Cortex of kidney (tissue), 1 donor: ENCODE measurements at places on chromosomes 4 and X.

DNA sequence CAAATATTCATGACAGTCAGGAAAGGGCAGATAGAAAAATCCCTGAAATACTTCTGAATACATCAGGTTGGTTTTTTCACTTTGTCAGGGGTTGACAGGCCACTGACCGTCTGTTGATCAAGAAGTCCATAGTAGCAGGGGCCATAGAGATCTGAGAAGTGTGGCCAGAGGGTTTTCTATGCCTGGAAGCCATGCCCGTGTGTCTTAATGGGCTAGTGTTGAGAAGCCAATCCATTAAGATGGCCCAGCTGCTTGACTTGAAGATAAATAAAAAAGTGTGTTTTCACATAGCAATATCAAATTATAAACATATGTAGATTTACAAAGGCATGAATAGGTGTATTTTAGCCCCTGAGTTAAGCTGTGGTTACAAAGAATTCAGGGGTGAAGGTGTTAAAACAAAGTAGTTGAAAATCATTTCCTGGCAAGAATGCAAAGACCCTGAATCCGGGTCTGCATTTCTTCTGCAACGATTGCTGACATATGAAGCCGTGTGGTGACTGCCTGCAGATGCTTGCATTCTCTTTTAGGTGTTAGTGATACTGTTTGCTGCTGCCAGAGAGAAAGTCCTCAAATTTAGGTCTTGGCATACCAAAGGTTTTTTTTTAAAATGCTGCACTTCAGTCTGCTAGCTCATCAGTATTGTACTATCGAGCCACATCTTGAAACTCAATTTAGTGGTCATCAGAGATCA is 9.3 kb upstream of the LIMCH1 start:
- DNase-seq = no peak

DNA sequence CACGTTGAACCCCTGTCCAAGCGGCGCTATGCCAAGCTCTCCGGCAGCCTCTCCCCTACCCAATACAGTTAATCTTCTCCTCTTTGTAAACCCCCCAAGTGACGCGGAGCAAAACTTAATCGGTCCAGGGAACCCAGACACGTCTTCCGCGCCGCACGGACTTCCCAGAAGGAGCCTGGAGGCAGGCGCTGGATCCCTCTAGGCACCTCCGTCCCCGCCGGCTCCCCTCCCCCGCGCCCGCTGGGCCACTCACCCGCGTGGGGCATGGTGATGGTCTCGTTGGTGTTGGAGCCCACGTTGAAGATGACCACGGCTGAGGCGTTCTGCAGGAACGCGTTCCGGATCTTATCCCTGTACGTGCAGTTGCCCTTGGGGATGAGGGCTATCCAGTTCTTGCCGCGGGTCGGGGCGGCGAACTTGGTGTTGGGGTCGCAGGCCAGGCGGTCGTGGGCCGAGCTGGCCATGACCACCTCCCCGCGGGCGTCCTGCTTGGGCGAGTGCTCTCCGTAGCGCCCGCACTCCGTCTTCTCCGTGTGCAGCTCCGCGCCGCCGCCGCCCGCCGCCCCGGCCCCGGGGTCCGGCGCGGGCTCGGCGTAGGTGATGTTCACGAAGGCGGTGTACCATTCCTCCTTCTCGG is 1.1 kb downstream of the RNF150 start:
- no peak for DNase-seq

- DNase-seq = no peak
Observed at GRCh38 chr4:52263607-52264006, 212.5 kb downstream of the SPATA18 start.

GRCh38 chr4:145734031-145734430 is 54.1 kb downstream of the C4orf51 start:
- DNase-seq = no peak

- DNase-seq = no peak
Observed at GRCh38 chrX:150564838-150565237, 3.6 kb upstream of the MTM1 start.

- no peak for DNase-seq
Observed at GRCh38 chr4:23775694-23776093, 114.2 kb downstream of the PPARGC1A start.

DNA sequence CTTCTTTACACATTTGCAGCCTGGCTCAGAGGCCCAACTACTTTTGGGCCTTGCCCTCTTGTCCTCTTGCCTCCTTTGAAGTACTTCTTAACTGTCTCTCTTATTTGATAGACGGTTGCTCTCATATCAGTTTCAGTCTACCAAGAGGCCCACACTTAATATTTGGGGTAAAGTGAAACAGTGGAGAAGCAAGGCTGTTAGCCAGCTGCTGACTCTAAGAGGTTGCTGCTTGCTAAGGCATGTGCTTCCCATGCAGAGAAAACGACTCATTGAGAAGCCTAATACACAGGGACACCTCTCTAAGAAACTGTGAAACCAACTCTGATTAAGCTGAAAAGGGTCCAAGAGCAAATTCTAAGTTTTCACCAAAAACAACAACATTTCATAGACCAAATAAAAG is 94.6 kb downstream of the PPP3CA start:
- no peak for DNase-seq

DNA sequence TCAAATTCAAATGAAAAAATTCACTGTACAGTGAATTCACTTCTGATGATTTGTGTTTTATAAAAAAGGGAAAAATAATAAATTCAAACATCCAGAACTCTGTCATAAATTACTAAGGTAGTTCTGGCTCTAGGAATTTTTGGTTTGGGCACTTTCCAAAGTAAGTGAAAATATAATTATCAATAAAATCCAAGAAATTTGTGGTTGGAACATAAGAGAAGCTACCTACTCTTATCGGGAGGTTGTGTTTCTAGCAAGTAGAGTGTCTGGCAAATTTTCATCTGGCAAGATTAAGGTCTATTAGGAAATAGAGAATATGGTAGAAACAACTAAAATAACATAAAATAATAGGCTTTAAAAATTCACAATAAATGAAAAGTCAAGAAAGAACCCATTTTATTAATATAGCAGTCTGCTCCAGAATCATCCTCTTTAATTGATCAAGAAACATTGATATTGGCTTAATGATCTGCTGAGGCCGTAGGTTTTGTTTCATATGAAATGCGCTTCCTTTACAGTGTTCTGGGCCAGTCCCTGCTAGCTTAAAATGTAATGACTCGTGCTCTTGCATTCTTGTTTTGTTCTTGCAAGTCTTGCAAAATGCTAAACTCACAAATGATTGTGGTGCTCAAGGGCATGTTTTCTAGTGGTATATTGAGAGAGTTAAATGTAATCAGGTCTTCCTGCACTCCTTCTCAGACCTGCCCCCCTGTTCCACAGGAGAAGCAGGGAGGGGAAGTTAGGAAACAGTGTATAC is 331.4 kb downstream of the RAPGEF2 start:
- no peak for DNase-seq

- DNase-seq = no peak
Observed at GRCh38 chr4:173319696-173320095, 14.5 kb downstream of the HMGB2 start.

DNA sequence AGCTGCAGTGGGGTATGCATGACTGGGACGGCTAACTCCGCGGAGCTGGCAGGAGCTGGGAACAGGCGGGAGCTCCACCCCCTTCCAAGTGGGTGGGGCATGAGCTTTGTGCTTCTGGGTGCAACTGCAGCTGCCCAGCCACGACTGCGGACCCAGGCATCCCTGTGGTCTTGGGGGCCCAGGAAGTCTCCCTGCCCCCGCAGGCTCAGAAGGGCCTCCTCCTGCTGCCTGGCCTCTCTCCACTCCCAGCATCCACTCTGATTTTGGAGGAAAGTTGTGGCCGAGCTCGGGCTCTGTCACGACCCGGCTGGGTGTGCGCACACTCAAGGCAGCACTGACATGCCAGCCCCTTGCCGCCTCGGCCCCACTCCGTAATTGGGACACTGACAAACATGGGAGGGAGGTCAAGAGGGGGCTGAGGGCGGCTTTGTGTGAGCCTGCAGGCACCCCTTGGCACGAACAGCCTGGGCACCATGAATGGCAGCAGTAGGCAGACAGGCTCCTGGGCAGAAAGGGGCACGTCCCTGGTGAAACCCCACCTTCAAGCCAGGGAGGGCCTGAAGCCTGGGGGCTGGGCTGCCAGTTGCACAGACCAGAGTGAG is 822.6 kb downstream of the GLUD2 start:
- no peak for DNase-seq

DNA sequence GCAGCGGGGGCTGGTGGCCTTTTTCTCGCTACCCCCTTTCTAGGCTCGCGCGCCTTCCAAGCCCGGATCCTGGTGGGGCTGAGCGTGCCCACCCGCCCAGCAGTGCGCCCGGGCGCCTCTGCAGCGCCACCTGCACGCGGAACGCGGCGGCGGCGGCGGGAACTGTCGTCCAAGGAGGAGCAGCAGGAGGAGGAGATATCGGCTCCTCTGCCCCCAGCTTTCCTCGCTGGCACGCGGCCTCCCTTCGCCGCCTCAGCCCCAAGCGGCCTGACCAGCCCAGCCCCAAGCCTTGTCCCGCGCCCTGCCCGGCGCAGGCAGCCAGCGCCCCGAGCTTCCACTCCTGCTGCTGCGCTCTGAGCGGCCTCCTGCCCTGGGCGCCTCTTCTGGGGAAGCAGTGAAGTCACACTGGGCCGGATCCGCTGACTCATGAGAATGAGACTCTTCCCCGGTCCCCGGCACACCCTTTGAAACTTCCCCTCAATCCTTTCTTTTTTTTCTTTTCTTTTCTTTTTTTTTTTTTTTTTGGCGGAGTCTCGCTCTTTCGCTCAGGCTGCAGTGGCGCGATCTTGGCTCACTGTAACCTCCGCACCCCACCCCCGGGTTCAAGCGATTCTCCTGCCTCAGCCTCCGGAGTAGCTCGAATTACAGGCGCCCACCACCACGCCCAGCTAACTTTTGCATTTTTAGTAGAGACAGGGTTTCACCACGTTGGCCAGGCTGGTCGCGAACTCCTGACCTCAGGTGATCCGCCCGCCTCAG is 10.6 kb upstream of the ELF4 start:
- no peak for DNase-seq

DNA sequence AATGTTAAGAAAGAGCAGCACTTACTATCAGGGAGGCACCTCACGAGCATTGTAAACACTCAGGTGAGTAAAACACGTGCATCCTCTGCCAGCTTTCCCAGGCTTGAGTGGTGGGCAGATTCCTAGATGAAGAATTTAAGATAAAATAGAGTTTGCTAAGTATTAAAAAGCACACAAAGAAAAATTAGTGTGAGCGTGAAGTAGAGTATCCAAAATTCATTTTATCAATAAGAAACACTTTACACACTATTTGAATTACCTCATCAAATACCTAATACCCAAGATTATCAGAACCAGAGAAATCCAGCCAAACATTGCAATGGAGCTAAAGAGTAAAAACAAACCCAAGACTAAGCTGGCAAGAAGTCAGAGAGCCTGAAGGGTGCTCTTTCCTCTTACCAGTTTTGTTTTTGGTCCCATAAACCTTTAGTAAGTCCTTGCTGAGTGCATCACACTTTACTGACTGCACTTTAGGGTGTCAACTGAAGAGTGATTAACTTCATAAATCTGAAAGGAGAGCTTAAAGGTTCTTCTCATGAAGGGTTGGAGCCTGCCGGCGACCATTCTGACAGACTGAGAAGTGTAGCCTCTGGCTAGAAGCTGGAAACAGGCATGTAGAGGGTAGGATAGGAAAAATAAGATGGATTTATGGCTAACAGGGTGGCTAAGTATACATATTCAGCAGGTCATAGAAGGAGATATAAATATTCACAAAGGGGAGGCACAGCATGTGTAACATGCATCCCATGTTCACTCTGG is 151.1 kb downstream of the SLC7A11 start:
- DNase-seq = no peak

- DNase-seq = no peak
Observed at GRCh38 chr4:105415281-105415744, 58.5 kb downstream of the PPA2 start.
